Renal pelvis (tissue), 12 donors: ENCODE measurements at places on chromosomes 16 and 17. TPM values are rescaled to one million over a fixed set of nuclear protein-coding genes. Genes with fewer than 3 reads are reported as not detected.

GP1BA gene
- 2.1 TPM for polyA plus RNA-seq

KLHL10 gene
- 0.27 TPM for polyA plus RNA-seq

CLEC19A gene
- 0.06 TPM for polyA plus RNA-seq

PRSS36 gene
- 2.0 TPM for polyA plus RNA-seq

IL34 gene
- 1.2 TPM for polyA plus RNA-seq

CCL18 gene
- polyA plus RNA-seq = not detected

CCDC154 gene
- polyA plus RNA-seq = 3.9 TPM

KRTAP4-9 gene
- not detected for polyA plus RNA-seq

MYH11 gene
- 9.2 TPM for polyA plus RNA-seq

CD300A gene
- polyA plus RNA-seq = 1.5 TPM

CCL4 gene
- 0.88 TPM for polyA plus RNA-seq

PKD1 gene
- 119 TPM for polyA plus RNA-seq
